DMS153 (cell line): ENCODE measurements at places on chromosomes 7 and 10.

- DNase-seq = no peak
Measured at GRCh38 chr7:156919132-156919713, 26.2 kb upstream of the LMBR1 start.

GRCh38 chr10:121064491-121064890, 213.3 kb downstream of the WDR11 start:
- no peak for DNase-seq

DNA sequence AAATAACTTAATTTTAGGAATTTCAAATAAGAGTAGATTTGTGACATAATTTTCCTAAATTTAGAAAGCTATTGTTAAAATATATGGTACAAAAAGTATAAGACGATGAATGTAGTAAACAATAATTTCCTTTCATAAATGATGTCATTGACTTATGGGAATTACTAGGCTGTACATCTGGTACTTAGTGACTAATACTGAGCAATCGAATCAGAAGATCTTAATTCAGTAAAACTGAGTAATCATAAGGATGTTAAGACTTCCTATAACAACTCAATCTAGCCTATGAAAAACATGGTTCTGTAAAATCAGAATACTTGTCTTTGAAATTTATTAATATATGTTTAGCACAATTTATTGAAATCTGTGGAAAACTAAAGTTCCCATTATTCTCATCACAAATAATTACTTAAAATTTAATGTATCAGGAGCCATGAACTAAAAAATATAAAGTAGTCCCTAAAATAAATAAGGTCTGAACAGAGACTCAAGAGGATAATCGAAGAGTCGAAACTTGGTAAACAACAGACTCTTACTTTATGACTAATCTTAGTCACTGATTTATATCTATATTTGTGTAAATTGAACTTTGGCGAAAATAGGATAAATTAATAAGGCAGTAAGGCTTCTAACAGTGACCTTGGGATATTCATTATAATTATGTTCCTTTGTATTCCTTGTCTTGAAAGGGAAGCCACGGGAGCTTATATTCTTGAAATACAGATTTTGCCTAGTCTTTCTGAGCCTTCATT, 142.1 kb downstream of the HGF start:
- no peak for DNase-seq

- DNase-seq = no peak
Measured at GRCh38 chr7:24472093-24472492, 101.2 kb upstream of the PALS2 start.

DNA sequence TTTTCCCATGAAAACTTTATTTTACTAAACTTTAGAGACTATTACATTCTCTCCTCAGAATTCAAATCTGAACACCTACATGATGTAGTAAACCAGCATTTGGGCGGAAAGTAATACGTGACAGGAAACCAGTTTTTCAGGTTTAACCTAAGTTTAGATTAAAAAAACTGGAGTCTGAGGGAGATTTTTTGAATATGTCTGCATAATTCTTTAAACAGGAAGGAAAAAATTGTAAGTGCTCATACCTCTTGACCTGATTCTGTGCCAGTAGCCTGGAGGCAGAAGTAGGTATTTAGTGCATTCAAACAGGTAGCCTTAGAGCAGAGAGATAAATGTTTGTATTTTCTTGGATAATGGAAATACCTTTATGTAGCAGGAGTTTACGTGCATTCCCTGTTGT, 224.3 kb downstream of the MDFIC start:
- DNase-seq = no peak

- no peak for DNase-seq
Measured at GRCh38 chr7:929311-929711, 25.2 kb downstream of the ADAP1 start.

GRCh38 chr7:27826357-27826756, 86.4 kb downstream of the TAX1BP1 start:
- DNase-seq = no peak

GRCh38 chr7:13879994-13880686, 109.3 kb downstream of the ETV1 start:
- DNase-seq = no peak

- no peak for DNase-seq
Measured at GRCh38 chr10:109207361-109207760, 716.0 kb downstream of the XPNPEP1 start.

DNA sequence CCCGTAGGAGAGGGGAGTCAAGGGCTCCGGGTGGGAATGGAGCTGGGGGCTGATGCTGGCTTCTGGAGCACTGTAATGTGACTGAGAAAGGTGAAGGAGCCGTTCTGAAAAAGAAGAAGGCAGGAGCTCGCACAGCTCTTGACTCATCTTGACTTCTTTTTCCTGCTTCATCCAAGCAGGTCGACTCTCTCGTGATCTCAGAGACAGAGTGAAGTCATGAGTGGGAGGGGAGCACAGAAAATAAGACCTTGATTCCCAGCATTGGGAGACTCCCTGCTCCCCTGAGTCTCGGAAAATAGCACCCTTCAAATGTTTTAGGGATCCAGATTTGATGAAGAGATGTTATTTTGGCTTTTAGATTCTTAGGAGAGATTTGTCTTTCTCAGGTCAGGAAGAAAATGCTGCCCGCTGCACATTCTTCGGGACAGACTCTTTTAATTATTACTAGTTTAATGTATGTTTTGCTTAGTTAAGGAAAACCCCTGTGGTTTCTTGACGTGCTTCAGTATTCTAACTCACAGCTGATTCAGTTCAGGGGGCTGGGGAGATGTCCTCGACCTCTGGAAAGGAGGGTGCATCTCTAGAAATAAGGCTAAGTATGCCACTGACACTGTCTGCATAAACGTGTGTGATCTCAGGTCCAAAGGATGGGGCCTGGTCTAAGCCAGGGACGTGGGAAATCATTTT, 34.1 kb downstream of the EGFR start:
- DNase-seq = no peak

GRCh38 chr7:129739427-129739826, 127.9 kb downstream of the NRF1 start:
- DNase-seq = peak; percentile 38

DNA sequence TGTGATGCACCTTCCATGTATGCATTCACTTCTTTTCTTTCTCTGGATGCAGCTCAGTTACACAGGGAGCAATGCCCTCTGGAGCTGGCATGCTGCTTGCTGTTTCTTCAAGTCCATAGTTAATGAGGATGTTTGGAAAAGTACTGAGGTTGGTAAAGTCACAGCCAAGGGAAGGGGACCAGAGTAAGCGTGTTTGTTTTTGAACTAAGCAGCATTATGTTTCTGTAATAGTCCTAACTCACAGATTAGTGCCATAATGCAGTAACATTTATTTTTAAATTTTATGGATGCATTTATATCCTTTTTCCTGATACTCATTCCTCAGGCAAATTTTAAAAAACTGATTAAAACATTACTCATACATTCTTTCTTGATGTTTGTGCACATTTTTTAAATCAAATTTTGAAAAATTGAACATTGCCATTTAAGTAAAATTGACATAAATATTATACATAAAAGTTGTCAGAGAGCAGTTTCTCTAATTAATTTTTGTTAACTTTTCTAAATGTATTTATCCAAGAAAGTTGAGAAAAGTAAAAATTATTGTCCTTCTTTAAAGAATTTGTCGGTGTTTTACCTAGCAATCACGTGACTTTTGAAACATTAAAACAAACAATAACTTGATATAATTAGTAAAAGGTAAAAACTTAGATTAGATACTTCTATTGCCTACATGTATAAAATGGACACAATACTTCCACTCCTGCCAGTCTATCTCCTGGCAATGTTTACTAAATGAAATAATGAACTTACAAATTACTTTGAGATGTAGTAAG, 659.6 kb upstream of the ANKRD30A start:
- no peak for DNase-seq

DNA sequence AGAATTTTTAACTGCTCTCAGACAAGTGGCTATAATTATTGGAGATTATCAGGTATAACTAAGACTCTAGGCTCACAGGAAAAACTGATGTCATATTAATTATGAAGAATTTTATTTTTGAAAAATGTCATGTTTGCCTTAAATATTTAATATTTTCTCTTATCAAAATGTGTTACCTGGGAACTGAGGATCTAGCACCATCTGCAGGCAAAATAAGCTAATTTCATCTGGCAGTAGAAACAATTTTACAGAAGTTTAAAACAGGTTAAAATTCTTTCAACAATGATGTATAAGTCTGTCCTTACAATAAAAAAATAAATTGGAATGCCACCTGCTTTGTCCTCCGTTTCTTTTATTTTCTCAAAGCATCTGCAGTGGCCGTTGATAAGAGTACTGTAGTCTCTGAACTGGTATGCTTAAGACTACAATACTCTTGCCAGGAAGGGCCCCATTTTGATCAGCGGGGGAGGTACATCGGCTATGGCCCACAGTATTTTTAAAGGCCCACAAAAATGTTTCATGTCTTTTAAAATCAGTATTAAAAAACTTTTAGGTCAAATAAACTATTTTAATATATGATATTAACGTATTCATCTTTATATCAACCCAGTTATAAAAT, 81.3 kb downstream of the VWDE start:
- DNase-seq = peak; percentile 15

DNA sequence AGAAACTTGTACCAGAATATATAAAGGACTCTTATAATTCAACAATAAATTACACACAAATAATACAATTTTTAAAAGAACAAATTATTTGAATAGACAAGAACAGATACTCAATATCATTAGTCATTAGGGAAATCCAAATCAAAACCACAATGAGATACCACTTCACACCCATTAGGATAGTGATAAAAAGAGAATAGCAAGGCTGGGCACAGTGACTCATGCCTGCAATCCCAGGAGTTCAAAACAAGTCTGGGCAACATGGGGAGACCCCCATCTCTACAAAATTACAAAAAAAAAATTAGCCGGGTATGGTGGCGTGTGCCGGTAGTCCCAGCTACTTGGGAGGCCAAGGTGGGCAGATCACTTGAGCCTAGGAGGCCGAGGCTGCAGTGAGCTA, 52.2 kb upstream of the KCNIP2 start:
- DNase-seq = no peak

- no peak for DNase-seq
Measured at GRCh38 chr7:23022258-23022769, 8.4 kb upstream of the HYCC1 start.
